ENCODE measurements at places on chromosomes 5 and 9.

DNA sequence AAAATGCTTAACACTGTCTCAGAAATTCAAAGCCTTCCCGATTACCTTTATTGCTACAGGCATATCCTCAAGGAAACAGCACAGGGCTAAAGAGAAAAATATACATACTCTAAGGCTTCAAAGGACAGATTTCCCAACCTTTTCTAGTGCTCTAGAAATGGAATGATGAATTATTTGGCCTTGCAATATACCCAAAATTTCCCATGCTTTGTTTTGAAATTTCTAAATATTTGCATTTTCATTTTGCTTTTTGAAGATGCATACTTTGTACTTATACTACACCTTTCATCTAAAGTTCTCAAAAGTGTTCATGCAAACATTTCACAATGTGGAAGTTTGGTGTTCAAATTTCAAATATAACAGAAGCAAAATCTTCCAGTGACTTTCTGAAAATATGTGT lies 312.7 kb upstream of the PDE4D start:
- DNase-seq: no peak

- DNase-seq: no peak
Measured at GRCh38 chr9:74321396-74321795, 175.7 kb upstream of the RORB start.

DNA sequence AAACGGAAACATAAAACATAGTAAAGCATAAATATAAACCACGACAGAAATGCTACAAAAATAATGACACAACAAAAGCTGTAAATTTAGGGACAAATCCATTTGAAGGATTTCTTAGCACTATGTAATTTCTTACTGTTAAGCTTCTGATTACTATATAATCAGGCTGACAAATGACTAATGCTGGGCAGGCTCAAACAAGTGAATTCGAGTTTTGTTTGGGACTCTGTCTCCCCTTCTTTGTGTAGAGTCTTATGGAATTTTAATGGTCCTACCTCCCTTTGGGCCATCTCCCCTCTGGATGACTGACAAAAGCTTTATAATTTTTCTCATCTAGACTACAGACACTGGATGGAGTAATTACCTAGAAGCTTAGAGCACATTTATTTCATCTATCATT lies 24.6 kb upstream of the KIF2A start:
- no peak for DNase-seq

DNA sequence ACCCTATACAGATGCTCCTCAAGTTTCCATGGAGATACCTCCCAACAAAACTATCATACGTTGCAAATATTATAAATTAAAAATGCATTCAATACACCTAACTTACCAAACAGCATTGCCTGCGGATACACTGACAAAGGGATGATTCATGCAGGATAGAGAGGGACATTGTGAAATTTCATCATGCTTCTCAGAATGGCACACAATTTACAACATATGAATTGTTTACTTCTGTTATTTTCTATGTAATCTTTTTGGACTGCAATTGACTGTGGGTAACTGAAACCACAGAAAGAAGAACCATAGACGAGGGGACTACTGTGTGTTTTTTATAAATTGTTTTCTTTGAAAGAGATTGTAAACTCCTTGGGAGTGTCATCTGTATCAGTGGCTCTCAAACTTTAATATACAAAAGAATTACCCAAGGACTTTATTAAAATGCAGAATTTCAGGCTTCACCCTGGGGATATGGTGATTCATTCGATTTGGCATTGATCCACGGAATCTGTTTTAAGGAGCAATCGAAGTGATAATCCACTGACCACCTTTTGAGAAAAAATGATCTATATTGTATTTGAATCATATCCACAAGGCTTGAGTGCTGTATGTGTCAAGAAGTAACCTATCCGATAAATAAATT lies 146.4 kb downstream of the SGCD start:
- no peak for DNase-seq

DNA sequence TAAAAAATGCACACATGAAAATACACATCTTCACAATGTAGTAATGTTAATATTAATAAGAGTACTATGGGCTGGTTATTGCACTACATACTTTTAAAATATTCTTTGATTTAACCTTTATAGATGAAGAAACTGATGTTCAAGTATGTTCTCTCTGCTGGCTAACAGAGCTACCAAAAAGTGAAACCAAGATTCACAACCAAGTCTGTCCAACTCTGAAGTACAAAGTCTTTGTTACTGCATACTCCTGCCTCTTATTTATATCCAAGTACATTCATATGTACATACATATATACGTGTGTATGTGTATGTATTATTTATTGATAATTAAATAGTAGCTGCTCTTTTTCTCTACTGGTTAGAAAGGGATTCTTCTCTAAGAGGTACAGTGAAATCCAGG lies 325.6 kb downstream of the BNC2 start:
- no peak for DNase-seq

GRCh38 chr9:76571288-76571687 lies 112.3 kb downstream of the GCNT1 start:
- DNase-seq: no peak

DNA sequence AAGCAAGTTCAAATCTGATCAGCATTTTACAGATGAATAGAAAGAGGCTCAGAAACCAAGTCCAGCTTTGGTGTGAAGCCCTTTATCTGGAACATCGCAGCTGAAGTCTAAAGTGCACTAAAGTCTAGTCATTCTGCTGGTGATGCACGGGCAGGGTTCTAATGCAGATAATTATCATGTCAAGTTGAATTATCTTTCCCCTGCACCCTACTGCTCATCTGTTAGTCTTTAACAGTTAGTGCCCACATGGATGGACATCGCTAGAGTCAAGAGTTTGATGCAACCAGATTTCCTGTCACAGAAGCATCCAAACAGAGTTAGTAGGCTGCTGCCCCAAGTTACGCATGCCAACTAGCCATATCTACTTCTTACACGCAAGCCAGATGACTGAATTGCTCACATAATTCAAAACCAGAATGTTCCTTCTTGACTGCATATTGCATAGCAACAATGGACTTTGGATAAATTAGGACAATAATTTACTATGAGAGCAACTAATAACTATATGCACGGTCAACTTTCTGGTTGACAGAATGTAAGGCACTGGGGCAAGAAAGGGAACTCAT lies 1.6 kb upstream of the TOMM5 start:
- DNase-seq: no peak

GRCh38 chr5:142901476-142902185 lies 131.5 kb downstream of the ARHGAP26 start:
- DNase-seq: no peak

DNA sequence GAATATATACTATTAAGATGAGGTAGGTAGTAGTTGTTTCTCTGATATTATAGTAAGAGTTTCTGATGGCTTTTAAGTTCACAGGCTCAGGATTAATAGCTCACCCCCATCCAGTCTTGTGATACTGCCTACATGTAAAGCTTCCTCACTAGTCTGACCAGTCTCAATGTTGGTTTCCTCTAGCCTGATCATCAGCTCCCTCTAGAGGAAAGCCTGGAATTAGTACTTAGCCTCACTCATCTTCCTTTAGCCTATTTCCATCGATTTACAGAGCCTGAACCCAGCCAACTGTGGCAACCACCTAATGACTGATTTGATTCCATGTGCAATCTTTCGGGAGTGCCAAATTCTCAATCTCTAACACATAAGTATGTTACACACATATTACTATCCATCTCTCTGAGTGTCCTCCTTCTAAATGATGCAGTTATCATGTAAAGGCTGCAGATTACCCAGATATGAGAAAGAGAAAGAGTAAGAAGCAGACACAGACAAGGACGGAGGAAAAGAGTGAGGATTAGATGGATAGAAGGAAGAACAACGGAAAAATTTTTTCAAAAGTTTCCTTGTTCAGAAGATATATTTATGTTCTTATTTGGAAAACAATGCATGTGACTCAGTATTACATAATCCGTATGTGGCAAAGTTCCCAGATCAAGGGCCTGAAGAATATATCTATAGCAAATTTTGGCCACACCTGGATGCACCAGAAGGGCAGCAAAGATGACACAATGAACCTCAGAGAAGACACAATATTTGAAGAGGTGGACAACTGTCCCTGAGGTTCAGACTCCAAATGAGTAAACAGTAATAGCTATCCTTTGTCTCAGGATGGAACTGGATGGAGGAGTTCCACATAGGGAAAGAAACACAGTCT lies 333.7 kb downstream of the ELAVL2 start:
- DNase-seq: peak; percentile 61

DNA sequence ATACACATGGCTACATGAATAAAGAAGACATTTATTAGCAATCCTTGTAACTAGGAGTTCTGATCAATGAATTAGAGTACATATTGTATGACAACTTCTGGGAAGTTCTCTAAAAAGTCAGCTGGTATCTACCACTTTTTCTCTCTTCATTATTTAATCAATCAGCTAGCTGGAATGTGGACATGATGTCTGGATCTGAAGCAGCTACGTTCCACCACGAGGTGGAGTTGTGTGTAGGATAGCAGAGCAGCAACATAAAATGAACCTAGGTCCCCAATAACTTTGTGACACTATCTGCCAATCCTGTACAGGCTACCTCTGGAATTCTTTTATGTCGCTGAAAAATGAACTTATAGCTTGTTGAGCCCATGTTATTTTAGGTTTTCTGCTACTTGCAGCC lies 32.9 kb upstream of the ENTREP1 start:
- no peak for DNase-seq

- no peak for DNase-seq
Measured at GRCh38 chr5:52998552-52999313, 9.6 kb downstream of the ITGA2 start.

DNA sequence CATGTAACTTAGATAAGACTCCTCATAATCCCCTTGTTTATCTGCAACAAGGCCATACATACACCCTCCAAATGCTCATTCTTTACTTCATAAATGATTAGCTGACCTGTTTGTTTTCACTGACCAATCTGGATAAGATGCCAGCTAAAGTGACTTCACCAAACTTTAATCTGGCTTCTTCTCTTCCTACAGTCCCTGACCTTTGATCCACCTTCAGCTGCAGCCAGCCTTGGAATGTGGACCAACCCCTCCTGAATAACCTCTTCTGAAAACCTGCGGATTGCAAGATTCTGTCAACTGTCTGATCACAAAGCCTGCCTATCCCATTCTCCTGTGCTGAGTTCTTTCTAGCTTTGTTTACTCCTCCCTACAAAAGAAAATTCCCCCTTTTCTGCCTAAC lies 476.8 kb downstream of the LRRC70 start:
- DNase-seq: no peak

- no peak for DNase-seq
Measured at GRCh38 chr9:121860744-121861143, 209.3 kb downstream of the DAB2IP start.

GRCh38 chr5:1110307-1111240 lies 1.3 kb downstream of the SLC12A7 start:
- DNase-seq: no peak

- no peak for DNase-seq
Measured at GRCh38 chr5:51685419-51685818, 302.2 kb downstream of the ISL1 start.

DNA sequence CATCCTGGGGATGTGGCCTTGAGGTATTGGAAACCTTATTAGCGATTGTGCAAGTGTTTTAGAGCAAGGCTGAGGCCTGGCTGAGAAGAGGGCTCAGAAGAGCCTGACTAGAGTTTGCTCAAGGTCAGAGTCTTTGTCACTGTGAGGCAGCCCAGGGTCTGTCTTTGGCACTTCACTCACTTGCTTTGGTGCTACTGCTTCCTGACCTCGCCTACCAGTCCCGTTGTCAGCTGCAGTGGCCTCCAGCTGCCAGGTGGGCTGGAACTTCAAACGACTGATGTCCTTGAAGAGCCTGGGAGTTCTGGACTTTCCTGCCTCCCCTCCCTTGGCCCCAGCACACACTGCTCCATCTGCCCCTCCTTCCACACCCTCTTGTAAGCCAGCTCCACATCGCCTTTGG lies 228.0 kb downstream of the SNX18 start:
- DNase-seq: no peak

- DNase-seq: no peak
Measured at GRCh38 chr5:124121198-124121597, 609.2 kb downstream of the CSNK1G3 start.

GRCh38 chr5:7991125-7991821 lies 122.3 kb downstream of the MTRR start:
- DNase-seq: peak; percentile 43

- peak; percentile 42 for DNase-seq
Measured at GRCh38 chr9:108634204-108634603, 221.6 kb downstream of the ACTL7B start.

DNA sequence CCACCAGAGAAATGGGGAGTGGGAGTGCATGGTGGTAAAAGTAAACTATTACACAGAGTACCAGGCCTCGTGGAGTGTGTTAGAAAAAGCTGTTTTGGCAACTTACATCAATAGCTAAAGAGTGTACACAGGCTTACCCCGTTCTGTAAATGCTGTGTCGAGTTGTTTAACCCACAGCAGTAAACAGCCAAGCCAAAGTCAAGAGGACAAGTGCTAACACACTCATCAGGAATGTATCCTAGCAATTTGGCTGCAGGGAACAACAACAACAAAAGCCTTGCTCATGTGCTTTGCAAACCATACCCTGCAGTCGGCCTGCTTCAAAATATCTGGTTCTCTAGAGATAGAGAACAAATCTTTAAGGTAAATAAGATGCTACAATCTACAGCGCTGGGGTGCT lies 15.9 kb downstream of the DAP start:
- no peak for DNase-seq

DNA sequence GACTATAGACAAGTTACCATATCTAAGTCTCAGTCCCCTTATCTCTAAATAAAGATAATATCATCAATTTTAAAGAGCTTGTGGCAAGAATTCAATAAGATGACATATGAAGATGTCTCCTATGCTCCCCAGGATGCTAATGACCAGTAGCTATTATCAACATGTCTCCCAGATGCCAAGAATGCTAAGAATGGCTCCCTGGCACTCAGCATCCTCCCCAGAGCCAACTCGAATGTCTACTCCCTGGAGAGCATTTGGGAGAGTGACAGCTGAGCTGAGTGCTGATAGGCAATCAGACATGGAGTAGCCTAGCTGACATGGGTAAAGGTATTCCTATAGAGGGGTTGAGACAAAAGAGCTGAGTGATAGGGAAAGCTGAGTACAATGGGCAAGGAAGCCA lies 15.9 kb downstream of the P4HA2 start:
- DNase-seq: no peak

DNA sequence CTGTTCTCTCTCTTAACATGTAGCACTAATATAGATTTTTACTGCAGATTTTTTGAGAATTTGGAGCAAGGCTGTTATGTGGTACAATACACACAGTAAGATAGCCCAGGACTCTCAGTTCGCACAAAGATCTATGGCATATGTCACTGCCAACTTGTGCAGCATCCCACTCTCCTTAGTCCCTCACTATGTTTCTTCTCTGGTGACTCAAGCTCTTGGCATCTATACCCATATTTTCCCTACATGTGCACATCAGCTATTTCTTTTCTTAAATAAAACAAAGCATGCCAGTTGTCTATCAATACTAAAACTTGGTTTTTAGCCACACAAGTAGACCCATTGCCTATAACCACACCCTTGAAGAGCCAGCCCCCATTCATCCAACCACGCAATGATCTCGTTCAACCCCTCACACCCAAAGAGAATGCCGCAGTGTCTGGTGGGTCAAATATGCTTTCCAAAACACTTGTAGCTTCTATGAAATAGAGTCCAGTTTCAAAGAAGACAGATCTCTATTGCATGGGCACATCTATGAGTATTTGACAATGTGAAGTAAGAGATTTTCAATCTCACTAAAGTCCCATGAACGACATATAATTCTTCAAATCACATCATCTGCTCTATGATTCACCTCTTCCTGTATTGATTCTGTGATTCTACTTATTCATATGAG lies 18.2 kb upstream of the IL7R start:
- no peak for DNase-seq

- no peak for DNase-seq
Measured at GRCh38 chr5:131787736-131788135, 9.1 kb downstream of the FNIP1 start.

Data from NCI-H1417 (cell line).